CMK (cell line): ENCODE measurements at places on chromosomes 4 and X.
A peak's percentile ranks its signal among the peaks of the same experiment; 100 is the strongest.

DNA sequence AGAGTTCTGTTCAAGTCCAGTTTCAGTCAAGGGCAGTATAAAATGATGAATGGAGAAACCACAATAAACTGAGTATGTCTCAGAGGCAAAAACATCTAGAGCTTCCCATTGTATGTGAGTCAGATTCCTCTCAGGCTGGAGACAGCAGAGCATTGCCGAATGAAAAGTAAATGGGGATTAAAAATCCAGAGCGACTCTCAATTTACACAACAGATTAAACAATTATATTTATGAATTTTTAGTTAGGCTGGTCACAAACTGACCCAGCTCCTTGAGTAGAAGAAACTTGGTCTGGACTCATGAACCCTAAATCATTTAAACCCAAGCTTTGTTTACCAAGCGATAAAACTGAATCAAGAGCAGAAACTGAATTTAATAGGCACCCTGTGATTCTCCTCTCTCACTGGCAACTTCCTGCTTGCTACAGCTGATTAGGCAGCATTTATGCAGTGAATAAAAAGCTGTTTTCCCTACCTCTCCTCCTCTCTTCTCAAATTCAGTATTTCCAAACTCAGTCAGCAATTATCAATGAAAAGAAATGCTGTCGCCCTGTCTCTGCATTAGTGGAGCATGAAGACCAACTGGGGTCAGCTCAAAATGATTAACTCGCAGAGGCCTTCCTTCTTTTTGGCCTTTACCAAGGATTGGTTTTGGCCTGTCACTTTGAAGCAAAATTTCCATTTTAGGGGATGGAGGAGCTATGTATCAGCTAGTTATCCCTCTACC, 568.0 kb downstream of the PDHA2 start:
- DNase-seq: no peak

DNA sequence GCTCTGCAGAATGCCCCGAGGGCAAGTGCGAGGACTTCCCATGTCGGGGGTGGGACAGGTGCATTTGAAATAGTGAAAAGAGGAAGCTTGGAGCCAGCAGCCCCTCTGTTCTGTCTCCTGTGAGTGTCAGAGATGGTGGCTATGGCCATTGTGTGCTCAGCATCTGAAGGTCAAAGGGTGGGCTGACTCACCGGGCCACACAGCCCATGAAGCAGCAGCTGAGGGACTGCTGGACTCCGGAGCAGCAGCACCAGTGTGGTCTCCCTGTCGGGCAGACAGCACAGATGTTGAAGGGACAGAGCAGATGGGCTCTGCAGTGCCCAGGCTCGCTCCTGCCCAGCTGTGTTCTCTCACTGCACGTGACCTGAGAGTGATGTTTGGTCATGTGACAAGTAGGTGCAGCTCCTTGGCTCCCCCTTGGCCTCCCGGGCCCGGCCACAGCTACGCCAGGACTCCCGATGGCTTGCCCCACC, 53.5 kb downstream of the TBC1D14 start:
- DNase-seq: no peak

DNA sequence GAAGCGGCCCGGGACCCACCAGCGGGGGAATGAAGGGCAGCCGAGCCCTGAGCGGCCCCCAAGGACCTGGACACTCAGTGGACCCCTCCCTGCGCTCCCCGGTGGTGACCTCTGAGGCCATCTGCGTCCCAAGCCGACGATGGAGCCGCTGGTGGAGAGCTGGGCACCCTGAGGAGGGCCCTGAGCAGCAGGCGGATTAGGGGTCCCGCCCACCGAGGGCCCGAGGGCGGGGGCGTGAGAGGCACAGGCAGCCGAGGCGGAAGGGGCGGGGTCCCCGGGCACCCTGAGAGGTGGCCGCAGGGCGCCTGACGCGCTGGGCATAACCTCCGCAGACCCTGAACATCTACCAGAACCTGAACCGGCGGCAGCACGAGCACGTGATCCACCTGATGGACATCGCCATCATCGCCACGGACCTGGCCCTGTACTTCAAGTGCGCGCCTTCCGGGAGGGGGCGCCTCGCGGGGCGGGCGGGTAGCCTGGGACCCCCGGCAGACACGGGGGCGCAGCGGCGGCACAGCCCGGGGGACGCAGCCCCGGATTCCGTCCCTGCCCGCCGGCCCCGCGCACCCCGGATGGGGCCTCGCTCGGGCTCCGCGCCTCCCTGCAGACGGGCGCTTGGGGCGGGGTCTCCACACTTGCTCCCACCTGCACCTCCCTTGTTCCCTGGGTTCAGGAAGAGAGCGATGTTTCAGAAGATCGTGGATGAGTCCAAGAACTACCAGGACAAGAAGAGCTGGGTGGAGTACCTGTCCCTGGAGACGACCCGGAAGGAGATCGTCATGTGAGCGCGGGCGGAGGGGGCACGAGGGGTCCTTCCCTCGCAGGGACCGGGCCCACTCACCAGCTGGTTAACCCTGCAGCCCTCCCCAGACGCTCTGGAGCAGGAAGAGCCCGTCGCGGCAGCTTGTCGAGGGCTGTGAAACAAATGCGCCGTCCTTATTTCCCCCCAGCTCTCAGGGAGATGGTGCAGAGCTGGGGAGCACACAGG, 10.3 kb downstream of the ATP5ME start:
- peak; percentile 56 for DNase-seq

- no peak for DNase-seq
Observed at GRCh38 chr4:184177271-184177670, 40.4 kb downstream of the ENPP6 start.

GRCh38 chr4:74428276-74428675, 16.7 kb upstream of the AREG start:
- no peak for DNase-seq

DNA sequence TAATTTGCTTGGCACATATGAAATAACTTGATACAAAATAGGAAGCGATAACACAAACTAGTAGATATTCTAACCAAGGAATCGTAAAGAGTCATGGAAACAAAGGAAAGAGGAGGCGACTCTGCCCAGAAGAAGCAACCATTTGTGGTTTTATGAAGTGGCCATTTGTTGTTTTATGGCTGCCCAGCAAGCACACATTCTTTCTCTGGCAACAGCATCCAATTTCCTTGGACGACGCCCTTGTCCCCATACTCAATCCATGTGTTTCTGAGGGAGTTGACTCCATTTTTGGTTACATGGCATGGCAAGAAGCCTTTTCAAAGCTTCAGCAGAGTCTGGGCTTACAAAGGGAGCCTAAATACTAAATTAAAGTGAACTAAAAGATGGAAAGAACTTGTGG, 295.1 kb downstream of the INPP4B start:
- DNase-seq: no peak
